ENCODE measurements at places on chromosomes 2 and 18.

DNA sequence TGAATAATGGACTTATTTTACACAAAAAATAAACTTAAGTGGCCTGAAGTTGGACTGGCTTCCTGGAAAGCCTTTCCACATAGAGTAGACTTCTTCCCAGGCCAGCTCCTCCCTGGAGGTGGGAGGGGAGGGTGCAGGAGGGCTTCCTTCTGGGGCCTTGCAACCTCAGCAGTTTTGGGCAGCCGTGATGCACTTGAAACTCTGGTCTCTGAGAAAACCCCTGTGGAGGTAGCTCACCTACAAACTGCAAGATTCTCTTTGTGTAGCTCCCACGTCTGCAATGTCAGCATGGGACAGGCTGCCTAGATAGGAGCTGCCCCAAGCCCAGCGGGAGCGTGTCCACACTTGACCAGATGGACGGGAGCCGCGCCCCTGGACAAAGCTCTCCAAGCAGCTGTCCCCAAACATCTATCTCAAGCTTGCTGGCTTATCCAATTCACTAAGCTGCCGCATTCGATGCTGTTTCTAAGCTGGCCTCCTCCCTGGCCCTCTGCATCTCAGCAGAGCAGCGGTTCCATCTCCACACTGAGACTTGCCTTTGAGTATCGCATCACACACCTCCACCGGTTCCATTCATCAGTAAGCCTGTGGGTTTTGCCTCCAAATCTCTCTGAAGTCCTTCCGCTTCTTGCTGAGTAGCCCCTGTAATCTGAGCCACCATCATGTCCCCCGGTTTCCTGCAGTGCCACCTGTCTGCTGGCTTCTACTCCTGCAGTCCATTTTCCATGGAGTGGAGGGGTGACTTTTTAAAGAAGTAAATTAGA lies 1.6 kb upstream of the LPIN1 start:
- no peak for DNase-seq

GRCh38 chr2:188609321-188610049 lies 317.8 kb downstream of the GULP1 start:
- no peak for DNase-seq

DNA sequence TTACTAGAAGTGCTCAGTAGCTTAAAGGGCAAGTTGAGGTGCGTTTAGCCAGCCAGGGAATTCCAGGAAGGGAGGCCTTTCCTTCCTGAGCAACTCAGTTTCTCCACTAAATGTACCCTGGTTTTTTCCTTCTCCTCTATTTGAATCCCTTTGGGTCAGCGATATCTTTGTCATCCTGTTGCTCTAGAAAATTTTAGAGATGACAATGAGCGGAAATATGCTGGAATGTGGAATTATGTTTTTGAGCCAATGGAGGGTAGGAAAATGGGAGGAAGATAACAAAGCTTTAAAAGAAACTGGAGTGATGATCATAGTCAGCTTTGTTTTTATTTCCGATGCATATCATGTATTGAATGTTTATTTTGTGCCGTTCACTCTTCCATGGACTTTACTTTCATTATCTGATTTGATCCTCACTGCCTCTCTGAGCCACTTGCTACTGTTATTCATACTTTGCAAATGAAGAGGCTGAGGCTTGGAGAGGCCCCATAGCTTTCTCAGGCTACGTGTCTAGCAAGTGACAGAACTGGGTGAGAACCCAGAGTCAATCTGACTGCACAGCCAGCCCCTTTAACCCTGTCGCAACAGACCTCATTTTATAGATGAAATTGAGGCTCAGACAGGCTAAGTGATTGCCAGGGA lies 67.3 kb downstream of the NTSR2 start:
- no peak for DNase-seq

DNA sequence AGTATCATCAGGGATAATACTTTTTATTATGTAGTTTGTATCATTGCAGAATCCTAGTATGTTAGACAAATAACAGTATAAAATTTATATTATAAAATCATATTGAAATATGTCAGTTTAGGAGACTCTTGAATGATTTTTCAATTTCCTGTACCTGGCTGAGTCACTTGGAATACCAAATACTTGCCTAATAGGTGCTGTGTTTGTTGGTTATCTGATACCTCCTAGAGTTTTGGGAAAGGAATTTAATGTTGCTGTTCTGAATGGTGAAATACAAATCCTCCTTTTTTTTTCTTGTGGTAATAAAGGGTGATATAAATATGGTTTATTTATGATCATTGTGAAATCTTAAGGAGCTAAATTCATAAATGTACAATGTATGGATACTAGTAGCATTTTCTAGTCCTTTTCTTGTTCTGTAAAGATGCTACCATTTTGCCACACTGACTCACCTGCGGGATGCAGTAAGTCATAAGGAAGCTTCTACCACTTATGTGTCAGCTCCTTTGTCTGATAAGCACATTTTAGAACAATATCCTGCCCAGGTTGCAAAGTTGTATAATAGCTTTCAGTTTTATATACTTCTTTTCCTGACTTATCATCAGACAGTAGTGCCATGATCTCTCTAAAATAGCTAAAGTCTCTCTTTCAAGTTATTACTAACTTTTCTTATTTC lies 465.5 kb downstream of the XIRP2 start:
- DNase-seq, result no peak

GRCh38 chr2:136060416-136060815 lies 57.5 kb downstream of the CXCR4 start:
- DNase-seq, result no peak

DNA sequence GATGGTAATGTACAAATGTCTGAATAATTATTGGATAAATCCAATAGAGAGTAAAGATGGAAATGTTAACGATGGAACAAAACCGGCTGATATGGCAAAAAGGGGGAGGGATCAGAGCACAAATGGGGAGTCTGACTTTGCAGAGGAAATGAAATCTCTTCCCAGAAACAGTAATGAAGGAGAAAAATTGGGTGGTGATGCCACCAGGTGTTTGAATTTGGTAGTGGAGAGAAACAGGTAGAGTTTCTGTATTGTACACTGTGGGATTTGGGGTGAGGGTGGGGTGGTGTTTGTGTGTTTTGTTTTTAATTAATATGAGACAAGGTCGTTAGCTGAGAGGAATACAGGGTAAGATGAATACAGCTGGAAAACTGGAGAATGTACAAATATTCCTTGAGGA lies 20.4 kb upstream of the XDH start:
- DNase-seq, result no peak

DNA sequence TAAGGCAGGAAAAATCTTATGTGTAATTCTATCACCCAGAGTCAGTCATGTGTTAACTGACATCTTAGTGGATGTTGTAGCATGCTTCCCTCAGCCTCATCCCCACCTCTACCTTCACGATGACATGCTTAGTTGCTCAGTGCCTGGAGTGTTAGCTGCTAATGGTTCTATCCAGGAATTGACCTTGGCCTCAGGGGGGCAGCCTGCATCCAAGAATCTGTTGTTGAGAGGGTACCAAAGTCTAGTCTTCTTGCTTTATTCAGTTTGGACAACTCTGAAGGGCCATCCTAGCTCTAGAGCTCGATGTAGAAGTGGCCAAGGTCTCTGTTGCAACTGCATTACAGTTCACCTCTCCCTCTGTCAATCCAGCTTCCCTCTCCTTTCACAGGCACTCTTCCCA lies 61.2 kb downstream of the ACYP2 start:
- no peak for DNase-seq

DNA sequence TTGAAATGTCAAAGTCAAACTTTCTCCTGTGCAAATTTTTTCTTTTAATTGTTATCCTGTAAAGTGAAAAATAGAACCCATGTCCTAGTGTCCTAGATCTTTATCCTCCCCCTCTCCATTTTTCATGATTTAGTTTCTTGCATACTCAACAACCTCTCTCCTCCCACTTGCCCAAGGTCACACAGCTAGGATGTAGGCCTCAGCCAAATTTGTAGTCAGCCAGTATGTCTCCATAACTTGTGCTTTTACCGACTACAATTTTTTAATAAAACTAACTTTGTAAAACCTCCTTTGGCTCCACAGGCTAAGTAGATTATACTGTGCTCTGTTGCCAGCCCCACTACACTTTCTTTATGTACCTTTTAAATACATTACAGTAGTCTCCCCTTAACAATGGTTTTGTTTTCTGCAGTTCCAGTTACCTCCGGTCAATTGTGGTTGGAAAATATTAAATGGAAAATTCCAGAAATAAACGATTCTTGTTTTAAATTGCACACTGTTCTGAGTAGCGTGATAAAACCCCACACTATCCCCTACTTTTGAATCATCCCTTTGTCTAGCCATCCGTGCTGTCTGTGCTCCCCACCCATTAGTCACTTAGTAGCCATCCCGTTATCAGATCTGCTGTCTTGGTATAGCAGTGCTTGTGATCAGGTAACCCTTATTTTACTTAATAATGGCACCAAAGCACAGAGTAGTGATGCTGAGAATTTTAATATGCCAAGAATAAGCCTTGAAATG lies 22.8 kb downstream of the GULP1 start:
- DNase-seq, result no peak

DNA sequence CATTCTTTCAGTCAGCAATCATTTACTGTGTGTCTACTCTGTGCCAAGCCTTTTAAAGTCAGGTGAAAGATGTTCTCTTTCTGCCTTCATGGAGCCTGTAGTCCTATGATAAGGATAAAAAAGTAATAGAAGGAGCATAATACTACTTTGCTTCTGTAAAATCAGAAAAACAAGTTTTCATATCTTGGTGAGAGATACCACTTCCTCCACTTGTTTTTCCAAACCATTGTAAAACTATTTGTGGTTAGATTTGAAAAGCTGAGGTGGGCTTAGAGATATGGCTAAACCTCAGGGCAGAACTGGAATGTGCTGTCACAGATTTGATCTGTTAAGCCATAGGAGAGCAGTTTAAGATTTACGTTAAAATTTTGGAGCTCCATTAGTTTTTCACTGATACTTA lies 104.7 kb upstream of the FAM117B start:
- no peak for DNase-seq

- DNase-seq, result no peak
Observed at GRCh38 chr2:159380685-159381239, 94.3 kb upstream of the WDSUB1 start.

- no peak for DNase-seq
Observed at GRCh38 chr2:207571370-207571769, 41.6 kb downstream of the CREB1 start.

- DNase-seq, result no peak
Observed at GRCh38 chr18:76572518-76573247, 77.6 kb upstream of the ZNF516 start.

DNA sequence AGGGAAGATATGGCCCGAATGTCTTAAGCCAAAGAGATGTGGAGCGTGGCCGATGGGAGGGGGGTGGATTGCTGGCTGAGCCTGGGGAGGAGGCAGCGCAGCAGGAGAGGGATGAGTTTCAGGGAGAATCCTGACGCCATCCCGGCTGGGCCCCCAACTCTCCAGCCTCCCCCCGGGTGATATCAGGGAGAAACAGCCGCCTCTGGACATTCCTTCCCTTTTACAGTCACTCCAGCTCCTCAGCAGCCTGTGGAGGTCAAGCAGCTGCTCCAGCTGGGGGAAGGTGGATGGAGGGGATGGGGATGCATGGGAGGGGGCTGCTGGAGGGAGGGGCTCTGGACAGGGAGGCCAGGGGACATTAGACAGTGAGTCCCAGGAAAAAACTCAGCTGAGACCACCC lies 9.5 kb upstream of the DES start:
- DNase-seq, result no peak

DNA sequence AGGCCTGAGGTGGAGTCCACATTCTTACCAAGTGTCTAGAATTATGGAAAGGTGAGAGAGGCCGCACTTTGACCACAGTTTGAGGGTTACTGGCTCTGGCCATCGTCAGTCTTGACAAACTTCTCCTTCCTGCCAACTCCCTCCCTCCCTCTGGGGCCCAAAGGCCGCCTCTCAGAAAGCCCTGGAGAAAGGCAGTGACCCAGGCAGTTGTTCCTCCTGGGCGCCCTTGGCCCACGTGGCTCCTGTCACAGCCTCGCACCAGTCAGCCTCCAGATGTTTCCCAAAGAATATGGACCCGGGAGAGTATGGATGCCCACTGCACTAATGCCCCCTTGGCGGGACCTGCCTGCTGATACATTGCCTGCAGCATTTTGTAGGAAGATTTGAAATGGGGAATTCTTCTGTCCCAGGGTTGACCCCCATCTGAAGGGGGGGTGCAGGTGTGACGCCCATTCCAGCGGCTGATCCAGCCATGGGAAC lies 61.7 kb downstream of the ASB1 start:
- DNase-seq, result no peak

DNA sequence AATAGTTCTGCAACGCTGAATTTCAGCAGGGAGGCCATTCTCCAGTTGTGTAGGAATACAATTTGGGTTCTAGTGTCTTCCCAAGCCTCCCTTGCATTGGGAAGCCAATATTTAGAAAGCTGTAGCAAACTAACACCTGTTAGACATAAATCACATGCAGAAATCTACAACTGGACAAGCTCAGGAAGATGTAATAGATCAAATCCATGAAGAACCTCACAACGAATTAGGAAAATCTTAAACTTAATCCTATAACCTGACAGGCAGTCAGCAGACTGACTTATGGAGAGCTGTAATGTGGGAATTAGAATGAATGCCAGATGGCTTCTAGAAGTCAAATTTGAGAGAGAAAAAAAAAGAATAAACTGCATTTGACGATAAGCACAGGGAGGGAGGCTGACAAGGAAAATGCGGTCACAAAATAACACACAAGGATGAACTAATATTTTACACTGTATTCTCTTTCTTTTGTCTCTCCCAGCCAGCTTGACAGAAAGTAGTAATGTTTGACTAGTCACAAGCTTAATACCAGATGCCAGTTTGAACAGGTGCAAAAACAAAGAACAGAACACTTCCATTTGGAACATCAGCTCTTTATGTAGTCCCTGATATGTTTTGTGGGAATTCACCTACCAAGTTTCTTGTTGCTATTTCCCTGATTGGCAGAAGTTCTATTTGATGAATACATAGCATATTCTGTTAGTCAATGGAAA lies 50.8 kb upstream of the FANCL start:
- no peak for DNase-seq

- no peak for DNase-seq
Observed at GRCh38 chr2:171702781-171703556, 15.7 kb downstream of the DYNC1I2 start.

GRCh38 chr2:172168917-172169346 lies 66.2 kb upstream of the DLX2 start:
- no peak for DNase-seq

DNA sequence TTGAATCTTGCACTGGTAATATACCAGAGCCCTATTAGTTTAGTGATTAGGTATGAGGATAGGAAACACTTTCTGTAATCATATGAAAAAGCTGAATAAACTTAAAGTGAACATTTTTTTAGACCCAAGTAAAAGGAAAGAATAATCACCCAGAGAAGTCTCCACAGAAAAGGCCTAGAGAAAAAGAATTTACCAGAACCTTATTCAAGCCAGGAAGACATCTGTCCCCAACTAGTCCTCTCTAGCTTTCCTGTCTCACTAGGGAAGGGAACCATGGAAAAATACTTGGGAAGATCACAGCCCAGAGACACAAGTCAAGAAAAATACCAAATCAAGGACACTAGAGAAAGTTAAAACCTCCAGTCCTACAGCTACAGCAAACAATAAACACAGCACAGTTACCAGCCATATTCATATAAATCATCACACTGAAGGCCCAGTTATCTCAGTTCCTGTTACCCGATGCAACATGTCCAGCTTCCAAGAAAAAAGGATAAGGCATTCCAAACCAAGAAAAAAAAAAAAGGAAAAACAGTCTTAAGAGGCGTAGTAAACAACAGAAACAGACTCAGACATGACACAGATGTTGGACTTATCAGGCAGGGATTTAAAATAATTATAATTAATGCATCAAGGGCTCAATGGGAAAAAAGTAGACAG lies 461.5 kb downstream of the IRS1 start:
- no peak for DNase-seq

Measured in stimulated activated CD4-positive, alpha-beta T cell treated with anti-CD3 and anti-CD28 coated beads, Interleukin-1b, Interleukin-23, amount 100 ng/mL, for 1 hour (primary cell).